ENCODE measurements at places on chromosomes 3 and 15.

GRCh38 chr3:187072102-187072501 lies 67.2 kb downstream of the RPL39L start:
- DNase-seq = no peak

- no peak for DNase-seq
These were observed 20.1 kb downstream of the GOLGA6A start for GRCh38 chr15:74062236-74062635.

DNA sequence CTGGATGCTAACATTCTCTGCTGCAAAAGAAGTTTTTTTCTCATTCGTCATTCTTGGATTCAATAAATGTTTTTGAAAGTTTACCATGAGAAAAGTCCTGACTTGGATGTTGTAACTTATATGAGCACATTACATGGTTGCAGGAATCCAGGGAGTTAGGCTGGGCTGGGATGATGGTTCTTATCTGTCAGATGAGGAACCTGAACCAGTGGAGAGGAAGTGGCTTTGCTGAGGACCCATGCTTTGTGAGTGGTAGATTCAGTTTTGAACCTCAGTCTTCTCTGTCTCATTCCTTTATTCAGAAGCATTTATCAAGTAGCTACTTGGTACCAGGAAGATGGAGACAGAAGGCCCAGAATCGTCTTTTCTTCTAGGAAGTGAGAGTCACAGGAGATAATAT lies 3.7 kb upstream of the GASK1A start:
- no peak for DNase-seq

DNA sequence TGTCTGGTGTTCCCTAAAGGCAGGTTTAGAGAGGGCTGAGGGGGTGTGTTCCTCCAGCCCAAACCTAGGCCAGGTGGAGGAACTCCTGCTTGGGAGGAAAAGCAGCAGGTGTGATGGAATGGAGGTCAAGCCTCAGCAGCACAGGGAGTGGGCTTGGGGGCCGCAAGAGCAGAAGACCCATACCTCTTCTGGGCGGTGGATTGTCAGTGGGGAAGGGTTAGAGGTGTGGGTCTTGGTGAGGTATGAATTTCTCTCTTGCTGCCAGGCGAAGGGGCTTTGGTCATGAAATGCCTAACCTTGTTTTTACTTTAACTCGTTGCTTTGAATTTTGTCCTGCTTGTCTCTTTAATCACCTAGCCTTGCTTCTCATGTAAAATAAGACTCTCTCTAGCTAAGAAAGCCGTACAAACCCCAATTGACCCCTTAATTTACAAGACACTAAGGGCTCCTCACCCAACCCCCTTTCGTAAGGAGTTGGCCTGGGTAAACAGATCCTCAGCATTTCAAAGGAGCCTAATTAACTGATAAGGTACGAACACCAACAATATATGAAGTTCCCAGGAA lies 38.9 kb downstream of the DHX30 start:
- no peak for DNase-seq

GRCh38 chr15:31510057-31510456 lies 183.4 kb downstream of the KLF13 start:
- no peak for DNase-seq

DNA sequence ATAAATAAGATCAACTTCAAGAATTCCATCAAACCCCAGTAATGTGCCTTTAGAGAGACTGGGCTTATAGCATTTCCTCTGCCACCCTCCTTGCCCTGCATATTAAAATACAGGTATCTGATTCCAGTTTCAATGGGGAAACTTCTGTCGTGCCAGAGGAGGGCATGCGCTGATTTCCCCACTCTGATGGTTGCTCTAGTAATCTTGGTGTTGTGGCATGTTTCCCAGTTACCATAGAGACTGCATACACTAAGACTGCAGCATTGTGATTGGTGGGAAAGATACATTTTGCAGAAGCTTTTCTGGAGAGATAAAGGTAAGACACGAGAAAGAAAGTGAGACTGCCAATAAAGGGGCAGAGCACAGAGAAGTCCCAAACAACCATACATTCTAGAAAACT lies 225.6 kb downstream of the TIGIT start:
- DNase-seq = no peak

- no peak for DNase-seq
These were observed 15.3 kb upstream of the TNFSF10 start for GRCh38 chr3:172538368-172539151.

GRCh38 chr15:100284701-100285100 lies 57.1 kb downstream of the ADAMTS17 start:
- DNase-seq = no peak

- peak; percentile 78 for DNase-seq
These were observed 497 bp upstream of the RPLP1 start for GRCh38 chr15:69451951-69452691.

- DNase-seq = no peak
These were observed 669.5 kb downstream of the SQOR start for GRCh38 chr15:46304321-46304720.

DNA sequence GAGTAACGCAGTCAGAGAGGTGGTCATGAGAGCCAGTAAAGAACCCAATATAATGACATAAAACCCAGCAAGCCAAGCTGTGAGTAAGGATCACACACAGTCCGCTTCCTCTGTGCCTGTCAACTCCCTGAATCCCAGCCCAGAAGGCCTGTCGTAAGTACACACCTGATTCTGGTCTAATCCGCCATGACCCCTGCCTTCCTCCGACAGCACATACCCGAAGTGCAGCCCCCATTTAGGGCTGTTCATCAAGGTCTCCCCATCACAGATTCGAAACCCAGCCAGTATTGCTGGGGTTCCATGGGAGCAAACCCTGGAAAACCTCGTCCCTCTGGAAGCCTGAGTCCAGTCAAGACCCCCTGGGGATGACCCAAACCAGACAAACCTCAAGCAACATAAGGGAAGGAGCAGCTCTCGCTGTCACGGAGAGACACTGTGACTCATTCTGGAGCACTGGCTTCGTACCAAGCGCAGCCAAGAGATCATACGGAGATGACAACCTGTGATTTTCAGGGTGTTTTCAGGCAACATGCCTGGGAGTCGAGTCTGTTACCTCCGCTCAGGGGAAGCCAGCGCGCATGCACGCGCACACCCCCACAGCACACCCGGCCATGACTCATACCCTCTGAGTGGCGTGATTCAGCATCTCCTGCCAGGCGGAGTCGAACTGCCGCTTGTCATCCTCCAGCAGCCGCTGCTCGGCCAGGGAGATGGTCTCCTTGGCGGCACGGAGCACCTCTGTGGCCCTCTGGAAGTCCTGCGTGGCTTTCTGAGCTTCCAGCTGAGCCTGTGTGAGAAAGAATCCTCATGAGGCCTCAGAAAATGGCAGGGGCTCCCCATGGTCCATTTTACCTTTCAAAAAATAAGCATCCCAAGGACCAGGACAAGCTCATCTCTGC lies 63.0 kb downstream of the SH3BP5 start:
- peak; percentile 85 for DNase-seq

DNA sequence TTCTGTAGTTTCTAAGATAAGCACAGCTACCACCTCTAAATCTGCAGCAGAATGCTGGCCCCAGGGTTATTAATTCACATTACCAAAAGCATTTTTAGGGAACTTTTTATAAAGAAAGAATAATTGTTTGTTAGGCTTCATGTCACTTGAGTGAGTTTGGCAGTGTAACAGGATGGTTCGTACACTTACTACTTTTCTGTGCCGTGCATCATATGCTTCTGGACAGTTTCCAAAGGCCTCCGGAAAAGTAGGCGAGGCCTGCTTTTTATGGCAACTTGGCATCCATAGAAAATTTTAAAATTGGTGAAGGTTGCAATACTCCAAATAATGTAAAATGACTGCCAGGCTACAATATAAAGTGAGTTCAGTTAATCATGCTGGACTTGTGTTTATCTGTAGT lies 30.0 kb downstream of the NIPA2 start:
- no peak for DNase-seq

- DNase-seq = no peak
These were observed 53.7 kb upstream of the ATP11B start for GRCh38 chr3:182739619-182740018.

- DNase-seq = no peak
These were observed 73.1 kb upstream of the FEZF2 start for GRCh38 chr3:62446337-62446940.

- DNase-seq = no peak
These were observed 48.4 kb downstream of the ARHGEF3 start for GRCh38 chr3:56753206-56753820.

GRCh38 chr15:58650102-58650501 lies 99.4 kb downstream of the ADAM10 start:
- no peak for DNase-seq

DNA sequence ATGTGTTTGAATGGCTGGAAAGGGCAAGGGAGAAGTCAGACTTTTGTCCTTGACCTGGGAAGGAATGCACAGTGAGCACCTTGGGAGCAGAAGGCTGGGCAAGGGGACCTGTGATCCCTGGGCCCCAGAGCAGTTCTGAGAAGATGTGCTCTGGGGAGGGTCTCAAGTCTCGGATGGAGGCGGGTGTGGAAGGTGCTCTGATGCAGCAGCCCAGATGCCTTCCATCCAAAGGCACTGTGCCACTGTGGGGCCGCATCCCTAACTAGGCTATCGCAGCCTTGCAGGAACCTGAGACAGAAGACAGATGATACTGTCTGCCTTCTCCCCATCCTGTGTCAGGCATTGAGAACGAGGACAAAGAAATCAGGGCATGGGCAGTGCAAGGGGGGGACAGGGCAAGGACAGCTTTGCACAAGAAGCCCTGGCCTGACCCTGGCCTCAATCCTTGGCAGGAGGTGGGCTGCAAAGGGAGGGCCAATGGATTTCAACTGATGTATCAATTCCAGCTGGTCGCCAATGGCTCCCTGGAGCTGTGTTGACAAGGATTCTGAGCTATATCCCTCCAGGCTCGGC lies 14.6 kb upstream of the PRKCD start:
- DNase-seq = no peak

- no peak for DNase-seq
These were observed 11.0 kb downstream of the ALCAM start for GRCh38 chr3:105377716-105378115.

DNA sequence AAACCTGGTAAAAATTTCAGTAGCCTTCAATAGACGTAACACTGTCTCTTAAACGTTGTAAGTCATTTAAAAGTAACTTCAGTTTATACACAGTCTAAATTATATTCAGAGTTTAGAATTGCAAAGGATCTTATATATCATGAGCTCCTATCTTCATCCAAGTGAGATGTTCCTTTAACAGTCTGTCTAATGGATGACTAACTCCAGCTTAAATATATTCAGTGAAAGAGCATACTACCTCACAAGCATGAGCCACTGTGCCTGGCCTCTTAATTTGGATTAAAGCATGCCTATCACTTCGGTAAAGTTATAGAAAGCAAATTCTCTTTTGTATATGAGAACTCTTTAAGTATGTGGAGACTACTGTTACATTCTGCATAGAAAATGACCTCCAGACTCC lies 7.0 kb downstream of the FYTTD1 start:
- DNase-seq = no peak

GRCh38 chr3:166955201-166955939 lies 424.7 kb downstream of the ZBBX start:
- DNase-seq = no peak

- DNase-seq = no peak
These were observed 34.4 kb downstream of the TNK2 start for GRCh38 chr3:195873971-195874370.

DNA sequence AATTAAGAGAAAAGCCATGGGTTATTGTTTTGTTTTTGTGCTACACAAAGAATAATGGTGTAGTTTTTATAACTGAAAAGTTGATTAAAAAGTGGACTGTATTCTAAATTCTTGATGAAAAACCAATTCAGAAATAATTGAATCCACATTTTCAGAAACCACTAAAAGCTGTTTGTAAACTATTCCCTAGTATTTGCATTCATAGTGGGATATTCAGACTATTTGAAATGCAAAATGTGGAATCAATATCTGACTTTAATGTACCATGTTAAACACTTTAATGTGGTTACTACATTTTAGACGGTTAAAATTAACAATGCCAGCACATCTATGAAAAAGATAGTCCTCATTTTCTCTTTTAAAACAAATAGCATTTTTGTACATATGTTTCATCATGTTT lies 104.6 kb downstream of the ZIC4 start:
- DNase-seq = no peak

DNA sequence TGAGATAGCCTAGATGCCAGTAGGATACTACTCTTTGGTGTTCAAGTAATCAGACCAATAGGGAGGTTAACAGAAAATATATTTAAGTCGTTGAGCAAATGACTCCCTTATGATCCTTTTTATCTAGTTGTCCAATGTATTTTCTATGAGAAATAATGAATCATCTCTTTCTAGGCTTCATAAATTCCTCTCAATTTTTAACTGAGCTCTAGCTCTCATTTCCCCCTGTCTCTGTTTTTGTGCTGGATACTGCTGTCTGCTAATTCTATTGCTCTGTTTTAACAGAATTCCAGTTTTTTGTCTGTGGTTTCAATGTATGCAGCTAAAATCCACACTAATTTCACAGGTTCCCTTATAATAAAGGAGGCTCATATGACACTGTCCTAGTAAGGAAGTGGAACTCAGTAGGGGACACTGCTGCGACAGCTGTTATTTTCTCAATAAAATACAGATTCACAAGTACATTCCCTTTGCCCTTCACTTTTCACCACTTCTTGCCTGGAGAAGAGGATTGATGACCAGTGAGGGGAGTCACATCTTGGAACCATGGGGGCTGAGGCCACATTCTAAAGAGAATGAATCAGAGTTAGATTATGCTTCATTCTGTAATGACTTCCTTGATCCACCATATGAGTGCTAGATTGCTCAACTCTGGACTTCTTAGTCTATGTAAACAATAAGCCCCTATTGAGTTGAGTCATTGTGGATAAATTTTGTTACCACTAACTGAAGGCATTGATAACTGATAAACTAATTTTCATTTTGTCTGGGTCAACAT lies 558.7 kb upstream of the KCNMB2 start:
- no peak for DNase-seq

DNA sequence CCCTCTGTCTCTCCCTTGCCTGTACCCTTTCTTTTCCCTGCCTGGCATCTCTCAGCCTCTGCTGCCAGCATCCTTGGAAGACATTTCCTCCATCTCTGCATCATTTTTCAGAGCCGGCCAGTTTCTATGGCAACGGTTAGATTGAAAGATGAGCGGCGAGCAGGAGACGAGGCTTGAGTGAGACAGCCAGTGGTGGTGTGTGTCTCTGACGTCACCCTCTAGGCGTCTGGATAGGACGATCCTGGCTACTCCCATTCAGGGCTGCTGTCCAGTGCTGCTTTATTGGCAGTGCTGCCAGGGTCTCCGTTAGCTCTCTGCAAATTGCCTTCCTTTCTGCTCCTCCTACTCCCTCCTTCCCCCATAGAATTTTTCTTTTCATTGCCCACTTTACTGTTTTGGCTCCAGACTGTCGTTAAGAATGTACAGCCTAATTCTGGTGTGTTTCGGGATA lies 57.9 kb downstream of the TRAK1 start:
- DNase-seq = peak; percentile 80

- DNase-seq = no peak
These were observed 466.5 kb upstream of the CNTN4 start for GRCh38 chr3:1632128-1632527.

DNA sequence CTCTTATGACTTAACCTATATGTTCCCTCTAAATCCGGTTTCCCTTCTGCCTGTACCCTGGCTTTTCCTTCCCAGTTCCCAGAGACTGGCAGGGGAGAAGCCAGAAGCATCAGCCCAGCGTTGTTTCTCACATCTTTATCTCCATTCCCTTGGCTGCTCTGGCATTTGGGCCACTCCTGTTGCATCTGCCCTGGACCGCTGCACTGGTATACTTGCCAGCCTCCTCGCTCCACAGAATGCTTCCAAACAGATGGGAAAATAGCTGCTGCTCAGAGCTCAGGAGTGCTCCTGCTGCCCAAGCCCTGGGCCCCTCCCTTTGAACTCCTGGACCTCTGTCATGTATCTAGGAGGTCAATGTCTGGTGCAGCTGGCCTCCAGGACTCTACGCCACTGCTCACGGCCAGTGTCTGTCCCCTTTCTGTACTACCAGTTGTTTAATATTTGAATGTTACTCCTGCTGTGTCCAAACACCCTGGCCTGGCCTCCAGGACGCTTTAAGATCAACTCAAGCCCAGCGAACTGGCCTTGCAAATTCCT lies 6.8 kb downstream of the SPINT1 start:
- DNase-seq = no peak
